H1 (cell line): ENCODE measurements at places on chromosomes 16 and 17.

GRCh38 chr17:50217591-50217990, 16.2 kb upstream of the COL1A1 start:
- no peak for DNase-seq

- no peak for DNase-seq
Observed at GRCh38 chr17:79789943-79790804, 6.7 kb downstream of the CBX8 start.

GRCh38 chr17:49269356-49269755, 38.8 kb upstream of the PHOSPHO1 start:
- no peak for DNase-seq

DNA sequence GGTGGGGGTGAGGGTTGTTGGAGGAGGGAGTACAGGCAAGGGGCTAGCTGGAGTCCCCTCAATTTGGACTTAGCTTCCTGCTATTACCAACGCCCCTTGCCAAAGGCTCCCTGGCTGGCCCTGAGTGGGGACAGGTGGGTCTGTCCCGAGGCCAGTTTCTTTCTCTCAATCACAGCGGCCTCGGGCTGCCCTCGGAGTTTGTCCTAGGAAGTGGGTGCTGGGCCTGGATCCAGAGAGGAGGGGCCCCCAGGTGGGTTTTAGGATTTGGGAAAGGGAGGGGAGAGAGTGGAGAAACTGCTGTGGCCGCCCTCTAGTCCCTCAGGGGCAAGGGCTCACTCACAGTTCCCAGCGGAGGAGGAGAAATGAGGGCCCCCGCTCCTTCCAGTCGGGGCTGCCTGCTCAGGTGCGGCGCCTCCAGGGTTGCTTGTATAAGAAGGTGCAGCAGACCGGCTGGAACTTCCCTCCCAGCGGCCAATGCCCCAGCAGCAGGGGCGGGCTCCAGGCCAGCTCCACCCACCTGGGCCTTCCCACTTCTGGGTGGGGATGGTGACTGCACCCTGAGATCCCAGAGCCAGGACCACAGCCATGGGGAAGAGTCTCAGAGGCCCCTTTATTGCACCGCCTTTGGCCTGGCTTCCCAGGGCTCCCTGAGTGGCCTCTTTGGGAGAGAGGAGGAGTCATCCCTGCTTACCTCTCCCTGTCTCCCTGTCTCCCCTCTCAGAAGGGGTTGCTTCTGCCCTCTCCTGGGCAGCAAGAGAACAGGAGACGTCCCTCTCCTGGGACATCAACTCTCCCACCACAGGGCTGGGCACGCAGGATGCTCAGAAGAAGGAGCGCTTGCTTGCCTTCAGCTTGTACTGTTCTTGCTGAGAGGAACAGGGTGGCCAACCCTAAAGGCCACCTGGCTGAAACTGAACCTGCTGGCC, 112.0 kb upstream of the SMURF2 start:
- peak; percentile 72 for DNase-seq

DNA sequence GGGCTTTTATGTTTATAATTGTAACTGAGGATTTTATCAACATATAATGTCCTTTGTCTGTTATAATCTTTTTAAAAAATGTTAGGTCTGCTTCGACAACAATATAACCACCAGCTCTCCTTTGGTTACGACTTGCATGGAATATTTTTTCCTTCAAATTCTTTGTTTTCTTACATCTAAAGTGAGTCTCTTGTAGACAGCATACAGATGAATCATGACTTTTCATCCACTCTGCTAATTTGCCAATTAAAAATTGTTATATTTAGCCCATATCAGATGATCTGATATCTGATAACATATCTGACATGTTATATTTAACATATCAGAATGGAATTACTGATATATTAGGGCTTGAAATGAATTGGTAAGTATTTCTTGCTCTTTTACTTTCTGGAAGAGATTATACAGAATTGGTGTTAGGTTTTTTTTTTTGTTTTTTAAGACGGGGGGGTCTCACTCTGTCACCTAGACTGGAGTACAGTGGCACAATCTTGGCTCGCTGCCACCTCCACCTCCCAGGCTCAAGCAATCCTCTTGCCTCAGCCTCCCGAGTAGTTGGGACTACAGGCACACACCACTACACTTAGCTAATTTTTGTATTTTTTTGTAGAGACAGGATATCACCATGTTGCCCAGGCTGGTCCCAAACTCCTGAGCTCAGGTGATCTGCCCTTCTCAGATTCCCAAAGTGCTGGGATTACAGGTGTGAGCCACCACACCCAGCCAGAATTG, 27.5 kb downstream of the TBX21 start:
- no peak for DNase-seq

DNA sequence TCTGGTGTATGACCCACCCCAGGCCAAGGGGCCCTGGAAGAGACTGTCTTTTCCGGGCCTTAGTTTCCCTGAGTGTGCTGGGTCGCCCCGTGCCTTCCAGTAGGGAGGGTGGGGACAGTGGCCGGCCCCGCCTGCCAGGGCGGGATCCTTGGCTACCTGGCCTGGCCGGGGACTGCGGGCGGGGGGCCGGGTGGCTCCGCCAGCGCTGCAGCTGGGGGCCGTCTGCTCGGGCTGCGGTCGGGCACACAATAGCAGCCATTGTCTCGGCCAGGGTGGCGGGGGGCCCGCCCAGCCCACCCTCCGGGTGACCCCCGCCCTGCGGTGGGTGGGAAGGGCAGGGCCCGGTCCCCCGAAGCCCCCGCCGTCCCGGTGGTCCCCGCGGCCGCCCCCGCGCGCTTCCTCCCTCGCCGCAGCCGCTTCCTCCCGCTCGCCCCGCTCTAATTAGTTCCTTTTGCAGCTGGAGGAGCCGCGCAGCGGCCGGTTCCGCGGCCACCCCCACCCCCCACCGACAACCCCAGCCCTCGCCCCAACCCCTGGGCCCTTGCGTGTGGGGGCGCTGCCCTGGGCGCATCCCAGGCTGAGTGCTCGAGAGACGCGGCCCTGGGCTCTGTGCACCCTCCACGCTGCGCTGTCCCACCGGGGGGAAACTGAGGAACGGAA, 11.6 kb downstream of the GLIS2 start:
- peak; percentile 62 for DNase-seq

- no peak for DNase-seq
Observed at GRCh38 chr17:1562176-1562643, 382 bp downstream of the PITPNA start.

- DNase-seq = no peak
Observed at GRCh38 chr16:84673203-84673535, 24.9 kb downstream of the KLHL36 start.

- DNase-seq = no peak
Observed at GRCh38 chr17:28482551-28483199, 9.2 kb downstream of the SLC13A2 start.

GRCh38 chr16:88815901-88816589, 4.3 kb upstream of the APRT start:
- peak; percentile 91 for DNase-seq

- peak; percentile 95 for DNase-seq
Observed at GRCh38 chr16:50509521-50510341, 38.5 kb upstream of the NKD1 start.

GRCh38 chr16:79409978-79410377, 190.6 kb downstream of the MAF start:
- DNase-seq = no peak

DNA sequence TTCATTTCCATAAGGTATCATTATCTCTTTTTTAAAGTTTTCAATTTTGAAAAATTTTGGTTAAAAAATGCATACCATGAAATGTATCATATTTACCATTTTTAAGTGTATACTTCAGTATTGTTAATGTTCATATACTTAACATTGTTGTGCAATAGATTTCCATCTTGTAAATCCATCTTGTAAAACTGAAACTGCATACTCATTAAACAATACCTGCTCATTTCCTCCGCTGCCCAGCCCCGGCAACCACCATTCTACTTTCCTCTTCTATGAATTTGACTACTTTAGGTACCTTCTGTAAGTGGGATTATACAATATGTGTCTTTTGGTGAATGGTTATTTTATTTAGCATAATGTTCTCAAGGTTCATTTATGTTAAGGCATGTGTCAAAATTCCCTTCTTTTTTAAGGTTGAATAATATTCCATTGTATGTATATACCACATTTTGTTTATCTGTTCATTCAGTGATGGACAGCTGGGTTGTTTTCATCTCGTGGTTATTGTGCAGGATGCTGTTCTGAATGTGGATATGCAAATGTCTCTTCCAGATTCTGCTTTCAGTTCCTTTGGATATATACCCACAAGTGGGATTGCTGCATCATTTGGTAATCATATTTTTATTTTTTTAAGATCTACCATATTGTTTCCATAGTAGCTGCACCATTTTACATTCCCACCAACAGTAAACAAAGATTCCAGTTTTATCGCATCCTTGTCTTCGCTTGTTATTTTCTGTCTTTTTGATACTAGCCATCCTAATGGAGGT, 6.7 kb downstream of the CCL2 start:
- DNase-seq = no peak

GRCh38 chr16:23434380-23434779, 18.6 kb downstream of the COG7 start:
- DNase-seq = no peak

DNA sequence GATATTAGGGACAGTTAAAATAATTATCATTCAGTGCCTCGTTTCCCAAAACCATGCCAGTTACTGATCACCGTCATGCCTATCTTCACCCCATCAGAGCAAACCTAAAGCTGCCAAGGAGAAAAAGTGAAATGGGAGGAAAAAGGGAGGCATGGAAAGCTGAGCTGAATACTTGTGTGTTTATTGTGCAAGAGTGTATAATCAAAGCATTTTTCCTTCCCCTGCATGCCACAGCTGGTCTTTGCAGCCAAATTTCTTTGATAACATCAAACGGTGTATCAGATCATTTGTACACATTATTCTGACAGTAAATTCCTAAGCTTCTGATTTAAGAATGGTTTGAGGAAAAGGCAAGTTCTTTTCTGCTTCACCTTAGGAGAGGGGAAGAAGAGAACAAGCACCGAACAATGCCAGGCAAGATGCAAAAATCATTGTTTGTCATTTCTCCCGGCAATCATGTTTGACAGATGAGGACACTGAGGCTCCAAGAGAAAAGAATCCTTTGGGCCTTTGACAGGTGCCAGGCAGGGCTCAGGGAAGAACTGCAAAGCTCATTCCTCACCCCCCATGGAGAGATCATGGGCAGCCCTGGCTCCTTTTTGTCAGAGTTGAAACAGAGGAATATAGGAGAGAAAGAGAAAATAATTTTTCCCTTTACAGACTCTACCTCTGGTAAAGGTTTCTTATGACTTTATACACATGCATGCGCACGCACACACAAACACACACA, 51.4 kb upstream of the ARHGAP44 start:
- no peak for DNase-seq

DNA sequence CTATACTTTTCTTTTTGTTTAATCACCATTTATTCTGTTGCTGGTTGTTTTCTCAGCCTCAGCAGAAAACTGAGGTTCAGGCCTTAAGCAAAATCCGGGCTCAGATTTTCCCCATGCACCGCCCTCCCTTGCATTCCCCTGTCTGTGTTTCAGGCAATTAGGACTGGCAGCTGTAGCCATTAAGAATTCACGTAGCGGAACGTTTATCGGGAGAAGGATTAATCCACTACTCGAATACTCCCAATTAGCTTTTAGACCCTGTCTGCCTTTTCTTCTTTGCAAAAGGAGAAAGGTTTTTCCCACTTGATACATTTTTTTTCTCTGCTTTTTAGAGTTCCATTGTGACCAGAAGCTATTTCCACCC, 173.1 kb downstream of the RPTOR start:
- no peak for DNase-seq

DNA sequence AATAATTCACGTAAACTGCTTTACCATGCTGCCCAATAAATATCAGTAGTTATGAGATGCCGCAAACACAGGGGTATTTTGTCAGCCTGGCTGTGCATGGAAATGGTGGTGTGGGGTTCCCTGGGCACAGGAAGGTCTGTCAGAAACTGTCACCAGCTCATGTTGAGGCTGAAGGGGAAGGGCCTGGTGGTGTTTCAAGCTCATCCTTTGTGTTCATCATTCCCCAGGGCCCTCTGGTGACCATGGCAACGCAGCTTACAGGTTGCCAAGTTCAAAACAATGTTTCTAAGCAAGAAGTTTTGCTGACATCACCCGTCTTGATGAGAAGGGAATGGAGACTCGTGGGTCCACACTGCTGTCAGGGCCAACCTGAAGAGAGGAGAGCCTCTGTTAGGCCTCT, 348.9 kb upstream of the C16orf82 start:
- no peak for DNase-seq

DNA sequence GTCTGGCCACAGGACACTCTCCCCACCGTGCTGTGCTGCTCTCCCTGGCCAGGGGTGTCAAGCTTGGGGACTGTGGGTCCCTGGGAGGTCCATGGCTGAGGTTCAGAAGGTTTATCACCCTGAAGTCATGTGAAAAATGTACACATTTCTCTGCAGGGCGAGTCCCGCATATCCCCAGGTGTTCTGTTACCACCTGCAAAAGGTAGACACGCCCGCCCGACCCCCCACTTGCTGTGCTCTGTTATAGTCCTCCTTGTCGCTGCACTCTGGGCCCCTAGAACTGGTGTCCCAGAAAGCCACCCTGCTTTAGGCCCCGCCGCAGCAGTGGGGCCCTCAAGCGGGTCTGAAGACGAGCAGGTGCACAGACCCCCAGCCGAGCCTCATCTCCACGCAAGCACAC, 11.8 kb downstream of the JPT2 start:
- DNase-seq = no peak

GRCh38 chr17:80109066-80109660, 7.8 kb downstream of the GAA start:
- DNase-seq = no peak

DNA sequence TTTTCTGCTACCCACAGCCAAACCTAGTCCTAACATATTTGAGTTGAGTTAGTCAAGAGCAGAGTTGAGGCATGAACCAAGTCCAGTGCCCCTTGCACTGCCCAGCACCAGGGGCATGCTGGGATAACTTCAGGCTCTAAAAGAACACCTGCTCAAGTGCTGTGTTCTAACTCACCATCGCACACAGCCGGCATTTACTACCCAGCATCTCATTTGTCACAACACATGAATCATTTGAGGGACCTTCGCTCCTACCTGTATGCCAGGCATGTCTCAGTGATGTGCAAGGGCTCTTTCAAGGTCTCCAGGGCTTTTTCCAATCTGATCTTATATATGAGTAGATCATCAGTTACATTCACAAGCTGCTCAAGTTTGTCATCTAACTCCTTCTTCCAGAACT, 12.6 kb downstream of the TEKT1 start:
- DNase-seq = no peak

- no peak for DNase-seq
Observed at GRCh38 chr17:54882371-54882770, 18.3 kb upstream of the TOM1L1 start.

GRCh38 chr17:62093188-62094155, 28.4 kb upstream of the MED13 start:
- DNase-seq = no peak

- DNase-seq = no peak
Observed at GRCh38 chr17:72307836-72308235, 187.0 kb downstream of the SOX9 start.
